ENCODE measurements at places on chromosomes 4 and X.

- peak; percentile 87 for DNase-seq
These were observed 152.6 kb downstream of the GASK1B start for GRCh38 chr4:158020176-158020575.

DNA sequence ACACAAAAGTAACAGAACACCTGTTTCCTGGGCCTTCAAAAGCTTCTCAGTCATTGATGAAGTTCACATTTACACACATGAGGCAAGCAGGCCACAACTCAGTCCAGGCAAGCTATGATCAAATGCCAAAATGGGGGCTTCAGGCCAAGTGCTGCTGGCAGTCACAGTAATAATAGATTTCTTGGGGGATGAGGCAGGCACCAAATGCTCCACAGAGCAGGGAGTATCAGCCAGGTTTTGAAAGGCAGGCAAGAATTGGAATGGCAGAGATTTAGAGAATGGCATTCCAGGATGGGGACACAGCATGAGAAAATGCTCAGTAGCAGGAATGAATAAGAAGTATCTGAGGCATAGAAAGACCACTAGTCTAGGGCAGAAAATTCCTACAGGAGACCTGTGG is 52.8 kb downstream of the GRIA3 start:
- DNase-seq, result no peak

- no peak for DNase-seq
These were observed 2325.2 kb downstream of the PCDH7 start for GRCh38 chr4:33045334-33045733.

GRCh38 chr4:140955641-140956040 is 177.6 kb downstream of the RNF150 start:
- DNase-seq, result no peak

DNA sequence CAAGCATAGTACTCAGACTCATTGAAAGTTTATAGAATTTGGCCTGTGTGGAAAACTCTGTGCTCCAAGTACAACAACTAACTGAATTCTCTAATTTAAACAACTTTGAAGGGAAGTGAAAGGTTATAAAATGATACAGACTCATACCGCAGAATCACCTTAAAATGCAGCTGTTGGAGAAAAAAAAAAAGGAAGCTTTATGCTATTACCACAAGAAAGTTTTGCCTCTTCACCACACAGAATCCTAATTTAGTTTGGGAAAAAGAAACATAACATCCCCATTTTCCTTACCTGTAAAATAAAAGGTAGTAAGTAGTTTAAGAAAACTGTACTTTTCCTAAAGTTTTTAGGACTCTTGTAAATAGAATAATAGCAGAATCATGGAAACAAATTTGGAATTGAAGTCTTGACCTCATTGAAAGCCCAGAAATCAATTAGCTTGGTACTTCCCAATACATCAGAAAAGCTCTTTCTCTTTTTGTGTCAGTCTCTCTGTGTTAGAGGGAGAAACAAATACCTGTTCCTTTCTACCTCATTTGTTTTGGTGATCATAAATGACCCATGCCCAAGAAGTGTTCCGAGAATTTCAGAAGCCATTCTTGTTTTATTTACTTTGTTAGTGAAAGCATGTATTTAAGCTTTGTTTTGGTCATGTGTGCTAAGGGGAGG is 78.8 kb downstream of the NFKB1 start:
- no peak for DNase-seq

- DNase-seq, result peak; percentile 14
These were observed 47.7 kb downstream of the TIGD2 start for GRCh38 chr4:89158884-89159503.
